H9 (cell line): ENCODE measurements at places on chromosomes 11 and 22. TPM values are rescaled to one million over a fixed set of nuclear protein-coding genes. Genes with fewer than 3 reads are reported as not detected.

GRCh38 chr22:19109198-19110063 is 12.8 kb downstream of the DGCR2 start:
- no peak overlapping the region for H3K4me3 ChIP-seq
- H3K27me3 ChIP-seq: no peaks in the 10 kb centered on the region
- H3K27ac ChIP-seq: no peak overlapping the region
- H3K4me1 ChIP-seq: peaks cover 8% of the 10 kb centered on the region; the same call in 1 of the 2 replicates

PIK3IP1 gene
- 0.87 and 0.92 TPM in 2 replicates for total RNA-seq

GRCh38 chr22:35148381-35148780 is 82.4 kb downstream of the ISX start:
- H3K27ac ChIP-seq: no peak overlapping the region
- H3K4me3 ChIP-seq: no peak overlapping the region
- H3K36me3 ChIP-seq: no peaks in the 10 kb centered on the region
- DNase-seq: no peak
- no peaks in the 10 kb centered on the region for H3K4me1 ChIP-seq

OR4D9 gene
- total RNA-seq: not detected in 2 replicates

SYNGR1 gene
- total RNA-seq: 13.2 and 14.3 TPM in 2 replicates

GRCh38 chr11:108914211-108914610 is 249.3 kb downstream of the DDX10 start:
- no peak for DNase-seq
- H3K4me1 ChIP-seq: peaks cover 4% of the 10 kb centered on the region; the same call in 1 of the 2 replicates
- H3K36me3 ChIP-seq: 0 out of 2 replicates have a peak, but pooled peaks cover 3% of the 10 kb centered on the region

- H3K4me3 ChIP-seq: peak overlapping the region; percentile 39; the same call in 1 of the 2 replicates
- no peaks in the 10 kb centered on the region for H3K27me3 ChIP-seq
- no peak overlapping the region for H3K27ac ChIP-seq
- no peaks in the 10 kb centered on the region; the same call in 1 of the 2 replicates for H3K4me1 ChIP-seq
- no peak for DNase-seq
These were observed 2.0 kb downstream of the PELI3 start for GRCh38 chr11:66468691-66469090.

YPEL1 gene
- 5.4 and 8.1 TPM in 2 replicates for total RNA-seq

DNA sequence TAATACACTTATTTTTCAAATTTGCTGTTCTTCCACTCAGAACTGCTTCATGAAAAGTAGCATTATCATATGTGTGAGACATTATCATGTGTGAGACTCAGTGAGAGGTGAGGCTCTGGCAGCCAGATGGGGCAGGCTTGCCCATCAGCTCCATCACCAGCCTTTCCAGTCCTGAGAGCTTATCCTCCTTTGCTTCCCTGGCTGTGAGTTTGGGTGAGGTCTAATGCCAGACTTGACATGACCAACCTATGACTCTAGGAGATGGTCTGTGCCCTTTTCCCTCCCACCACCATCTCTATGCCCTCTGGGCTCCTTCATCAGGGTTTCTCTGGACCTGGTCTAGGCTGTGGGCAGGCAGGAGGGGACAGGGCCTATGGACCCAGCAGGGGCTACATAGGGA is 145.0 kb downstream of the KIRREL3 start:
- no peaks in the 10 kb centered on the region for H3K27me3 ChIP-seq
- H3K27ac ChIP-seq: no peak overlapping the region
- no peak for DNase-seq
- H3K4me1 ChIP-seq: no peaks in the 10 kb centered on the region
- H3K4me3 ChIP-seq: no peak overlapping the region
- no peaks in the 10 kb centered on the region for H3K36me3 ChIP-seq

- peaks cover 22% of the 10 kb centered on the region for H3K36me3 ChIP-seq
- no peaks in the 10 kb centered on the region for H3K4me1 ChIP-seq
- no peak for DNase-seq
These were observed 39.8 kb downstream of the MUC6 start for GRCh38 chr11:996681-997080.

CBX7 gene
- 3.7 and 4.2 TPM in 2 replicates for total RNA-seq

DNA sequence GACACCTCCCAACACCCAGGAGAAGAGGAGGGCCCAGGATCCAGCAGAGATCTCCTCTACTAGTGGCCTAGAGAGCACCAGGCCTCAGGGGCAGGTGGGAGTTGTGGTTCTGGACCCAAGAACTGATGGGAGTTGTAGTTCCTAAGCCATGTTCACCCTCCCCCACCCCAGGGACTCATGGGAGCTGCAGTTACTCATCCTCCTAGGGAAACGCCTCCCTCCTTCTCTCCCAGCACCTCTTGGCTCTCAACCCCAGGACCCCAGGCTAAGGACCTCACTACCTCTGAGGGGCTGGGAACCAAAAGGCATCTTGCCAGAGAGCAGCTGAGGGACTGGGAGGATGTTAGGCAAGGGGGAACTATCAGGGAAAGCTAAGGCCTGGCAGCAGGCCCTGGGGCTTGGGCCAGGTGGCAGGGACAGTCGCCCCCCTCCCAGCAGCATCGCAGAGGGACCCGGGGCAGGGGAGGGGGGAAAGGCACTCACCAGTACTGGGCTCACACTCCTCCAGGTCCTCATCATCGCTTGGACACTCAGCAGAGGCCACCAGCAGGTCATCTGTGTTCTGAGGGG is 28.9 kb downstream of the SLC22A12 start:
- H3K27ac ChIP-seq: no peak overlapping the region
- H3K4me3 ChIP-seq: no peak overlapping the region
- H3K27me3 ChIP-seq: no peaks in the 10 kb centered on the region
- no peaks in the 10 kb centered on the region for H3K36me3 ChIP-seq

DNA sequence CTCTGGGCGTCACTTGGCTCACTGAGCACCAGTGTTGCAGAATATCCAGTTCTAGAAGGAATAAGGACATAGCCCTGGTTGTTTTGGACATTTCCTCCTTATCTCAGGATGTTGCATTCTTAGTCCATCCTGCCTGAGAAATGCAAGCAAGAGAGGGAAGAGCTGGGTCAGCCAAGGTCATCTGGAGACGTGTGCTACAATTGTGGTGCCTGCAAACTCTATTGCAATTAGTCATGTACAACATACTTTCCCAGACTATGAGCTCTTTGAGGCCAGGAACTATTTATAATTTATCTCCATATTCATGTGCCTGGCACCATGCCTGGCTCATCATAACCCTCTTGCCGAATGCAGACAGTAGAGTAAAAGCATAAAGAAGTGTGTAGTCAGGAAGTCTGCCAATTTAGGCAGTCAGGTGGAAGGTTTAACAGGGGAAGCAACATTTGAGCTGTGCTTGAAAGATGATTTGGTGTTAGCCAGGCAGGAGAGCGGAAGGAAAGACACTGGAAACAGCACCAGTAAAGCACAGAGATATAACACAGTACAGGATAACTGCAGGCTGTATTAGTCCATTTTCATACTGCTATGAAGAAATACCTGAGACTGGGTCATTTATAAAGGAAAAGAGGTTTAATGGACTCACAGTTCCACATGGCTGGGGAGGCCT is 129.4 kb upstream of the PAX6 start:
- H3K4me1 ChIP-seq: no peaks in the 10 kb centered on the region
- H3K27me3 ChIP-seq: no peaks in the 10 kb centered on the region
- DNase-seq: no peak
- no peak overlapping the region for H3K27ac ChIP-seq
- H3K36me3 ChIP-seq: no peaks in the 10 kb centered on the region

LRRC75B gene
- total RNA-seq: 16.4 and 18.1 TPM in 2 replicates

B4GALNT4 gene
- 101 and 105 TPM in 2 replicates for total RNA-seq

GRCh38 chr11:13781153-13781552 is 112.7 kb downstream of the FAR1 start:
- DNase-seq: no peak
- no peaks in the 10 kb centered on the region for H3K36me3 ChIP-seq
- no peak overlapping the region for H3K27ac ChIP-seq

DNA sequence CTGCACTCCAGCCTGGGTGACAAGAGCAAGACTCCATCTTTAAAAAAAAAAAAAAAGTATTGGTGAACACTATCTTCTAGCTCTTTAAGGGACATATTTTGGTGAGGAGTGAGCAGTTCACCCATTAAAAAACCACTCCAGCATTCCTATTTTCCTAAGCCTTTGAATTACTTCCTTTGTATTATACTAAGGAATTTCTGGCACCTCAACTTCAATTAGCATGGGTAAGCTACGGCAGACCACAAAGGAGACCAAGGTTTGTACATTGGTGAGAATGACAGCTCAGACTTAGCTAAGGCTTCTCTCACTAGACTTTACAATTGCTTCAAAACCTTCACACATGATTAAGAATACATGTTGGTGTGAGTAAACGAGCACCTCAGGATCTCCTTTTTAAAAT is 57.0 kb upstream of the BIRC3 start:
- no peak for DNase-seq
- H3K27ac ChIP-seq: no peak overlapping the region

DNA sequence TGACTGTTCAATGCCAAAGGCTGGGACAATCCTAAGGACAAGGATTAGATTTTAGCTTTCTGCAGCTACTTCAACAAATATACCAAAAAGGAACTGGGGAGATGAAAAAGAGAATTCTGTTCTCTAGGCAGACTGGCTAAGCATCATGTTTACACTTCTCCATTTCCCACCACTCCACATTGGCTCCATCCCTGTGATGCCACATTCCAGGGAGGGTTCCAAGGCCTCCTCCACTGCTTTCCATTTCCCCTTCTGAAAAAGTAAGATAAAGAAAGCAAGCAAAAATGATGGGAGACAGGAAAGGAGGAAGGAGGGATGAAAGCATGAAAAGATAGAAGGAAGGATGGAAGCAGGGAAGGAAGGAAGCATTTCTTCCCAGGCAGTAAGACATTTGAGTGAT is 315.8 kb downstream of the BLID start:
- no peaks in the 10 kb centered on the region for H3K27me3 ChIP-seq
- H3K4me3 ChIP-seq: no peak overlapping the region
- H3K27ac ChIP-seq: peak overlapping the region; percentile 94
- H3K36me3 ChIP-seq: peaks cover 8% of the 10 kb centered on the region

GRCh38 chr11:27217948-27218420 is 145.0 kb downstream of the CCDC34 start:
- H3K27ac ChIP-seq: no peak overlapping the region
- no peak for DNase-seq
- no peaks in the 10 kb centered on the region for H3K27me3 ChIP-seq
- H3K4me1 ChIP-seq: peaks cover 4% of the 10 kb centered on the region; the same call in 1 of the 2 replicates
- peaks cover 24% of the 10 kb centered on the region for H3K36me3 ChIP-seq

DNA sequence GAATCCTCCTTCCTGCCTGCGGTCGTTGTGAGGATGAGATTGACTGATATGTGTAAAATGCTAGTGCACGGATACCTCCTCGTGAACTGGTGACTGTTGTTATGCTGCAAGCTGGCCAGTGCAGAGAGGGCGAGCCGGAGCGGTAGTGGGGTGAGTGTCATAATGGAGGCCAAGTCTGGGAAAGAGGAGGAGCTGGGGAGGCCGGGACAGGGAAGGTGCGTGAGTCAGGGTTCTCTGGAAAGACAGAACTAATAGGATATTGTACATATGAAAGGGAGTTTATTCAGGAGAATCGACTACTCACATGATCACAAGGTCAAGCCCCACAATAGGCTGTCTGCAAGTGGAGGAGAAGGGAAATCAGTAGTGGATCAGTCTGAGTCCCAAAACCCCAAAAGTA is 56.8 kb upstream of the FADD start:
- peaks cover 4% of the 10 kb centered on the region; the same call in 1 of the 2 replicates for H3K4me1 ChIP-seq
- no peak overlapping the region for H3K4me3 ChIP-seq
- no peaks in the 10 kb centered on the region; the same call in 1 of the 2 replicates for H3K27me3 ChIP-seq

GRCh38 chr11:85643191-85643614 is 4.6 kb upstream of the TMEM126A start:
- H3K27me3 ChIP-seq: no peaks in the 10 kb centered on the region
- no peak for DNase-seq
- H3K27ac ChIP-seq: no peak overlapping the region

LARGE1 gene
- total RNA-seq: 41.7 and 43.5 TPM in 2 replicates

DNA sequence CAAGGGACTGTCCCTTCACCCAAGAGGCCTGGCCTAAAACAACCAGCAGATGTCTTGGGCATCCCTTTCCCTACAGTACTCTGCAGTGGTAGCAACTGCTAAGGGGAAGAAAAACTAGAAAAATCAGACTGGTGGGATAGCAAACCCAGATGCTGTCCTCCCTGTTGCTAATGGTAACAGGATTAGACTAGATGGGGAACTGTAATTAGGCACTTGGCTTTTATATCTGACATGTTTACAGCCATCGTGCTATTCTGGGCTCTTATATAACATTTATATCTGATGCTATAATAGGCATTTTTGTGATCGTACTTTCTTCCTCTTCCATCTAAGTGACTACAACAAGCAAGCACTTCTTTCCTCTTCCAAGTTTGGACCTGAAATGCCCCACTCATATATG is 316.7 kb downstream of the DLG2 start:
- H3K4me3 ChIP-seq: no peak overlapping the region
- no peaks in the 10 kb centered on the region; the same call in 1 of the 2 replicates for H3K4me1 ChIP-seq
- no peak overlapping the region for H3K27ac ChIP-seq
- DNase-seq: no peak

GRCh38 chr11:122101625-122102291 is 14.3 kb downstream of the BLID start:
- DNase-seq: peak; percentile 85
- no peak overlapping the region for H3K27ac ChIP-seq
- H3K27me3 ChIP-seq: no peaks in the 10 kb centered on the region; the same call in 1 of the 2 replicates

DNA sequence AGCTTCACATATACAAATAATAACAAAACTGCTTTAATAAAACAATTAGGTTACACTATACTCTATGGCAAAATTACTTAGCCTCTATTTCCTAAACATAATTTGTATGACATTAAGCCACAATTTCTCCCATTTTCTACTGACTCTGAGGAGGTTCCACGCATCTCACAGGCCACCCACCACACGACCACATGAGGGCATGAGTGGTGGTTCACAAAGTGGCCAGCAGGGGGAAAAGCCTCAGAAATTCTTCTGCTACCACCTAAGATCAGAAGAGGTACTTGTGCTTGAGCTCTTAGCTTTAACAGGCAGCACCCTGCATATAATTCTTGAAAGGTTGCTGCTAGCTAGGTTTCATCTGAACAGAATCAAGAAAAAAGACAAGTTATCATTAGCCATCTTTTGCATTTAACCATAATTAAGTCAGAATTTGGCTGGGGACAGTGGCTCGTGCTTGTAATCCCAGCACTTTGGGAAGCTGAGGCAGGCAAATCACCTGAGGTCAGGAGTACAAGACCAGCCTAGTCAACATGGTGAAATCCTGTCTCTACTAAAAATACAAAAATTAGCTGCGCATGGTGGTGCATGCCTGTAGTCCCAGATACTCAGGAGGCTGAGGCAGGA is 7.7 kb downstream of the LPXN start:
- peak; percentile 67 for DNase-seq
- no peaks in the 10 kb centered on the region for H3K27me3 ChIP-seq
- H3K27ac ChIP-seq: no peak overlapping the region
- H3K4me1 ChIP-seq: no peaks in the 10 kb centered on the region
- no peak overlapping the region for H3K4me3 ChIP-seq

GRCh38 chr22:38110863-38111852 is 674 bp upstream of the BAIAP2L2 start:
- H3K27me3 ChIP-seq: no peaks in the 10 kb centered on the region
- no peak overlapping the region for H3K27ac ChIP-seq
- no peaks in the 10 kb centered on the region for H3K4me1 ChIP-seq

GRCh38 chr22:32722441-32722840 is 79.1 kb upstream of the TIMP3 start:
- DNase-seq: no peak
- no peaks in the 10 kb centered on the region for H3K4me1 ChIP-seq
- H3K4me3 ChIP-seq: no peak overlapping the region
- no peak overlapping the region for H3K27ac ChIP-seq
